ENCODE measurements at places on chromosomes 12 and 14. TPM values are rescaled to one million over a fixed set of nuclear protein-coding genes. Genes with fewer than 3 reads are reported as not detected.

DNA sequence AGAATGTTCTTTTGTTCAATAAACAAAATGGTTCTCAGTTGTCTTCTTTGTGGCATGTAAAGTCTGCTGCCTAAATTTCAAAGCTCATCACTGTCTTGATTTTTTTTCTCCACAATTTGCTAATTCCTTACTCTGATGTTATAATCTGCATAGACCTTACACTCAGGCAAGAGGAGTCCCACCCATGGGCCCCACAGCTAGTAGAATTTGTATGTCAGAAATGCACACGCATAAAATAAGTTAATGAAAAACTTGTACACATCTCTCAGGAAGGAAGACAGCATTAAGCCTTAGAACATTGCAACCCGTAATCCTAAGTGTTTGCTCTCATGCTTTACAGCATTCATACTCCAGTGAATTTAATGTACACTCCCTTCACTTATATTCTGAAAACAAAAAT is 280.8 kb downstream of the ATXN7L3B start:
- DNase-seq = no peak

- DNase-seq = no peak
These were observed 1022.0 kb upstream of the TMEM132C start for GRCh38 chr12:127245009-127245408.

DNA sequence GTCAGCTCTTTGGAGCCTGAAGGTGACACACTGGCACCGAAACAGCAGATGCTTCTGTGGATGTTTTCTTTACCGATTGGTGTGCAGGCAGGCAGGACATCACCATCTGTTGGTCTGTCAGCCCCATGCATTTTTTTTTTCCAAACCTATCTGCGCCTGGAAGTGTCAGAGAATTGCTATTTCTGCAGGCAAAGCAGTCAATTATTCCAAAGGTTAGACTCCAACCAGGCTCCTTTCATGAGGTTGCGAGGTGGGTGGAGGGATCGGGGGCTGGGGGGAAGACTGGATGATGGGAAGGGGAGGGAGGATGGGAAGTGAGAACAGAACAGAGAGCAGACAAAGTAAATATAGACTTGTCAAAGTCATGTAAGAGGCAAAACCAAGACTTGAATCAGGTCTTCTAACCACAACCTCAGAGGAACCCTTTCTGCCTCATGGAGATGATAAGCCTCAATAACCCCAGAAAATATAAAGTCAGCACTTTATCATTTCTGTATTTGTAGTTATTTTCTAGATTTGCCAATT is 117.7 kb downstream of the OTOGL start:
- no peak for DNase-seq

DNA sequence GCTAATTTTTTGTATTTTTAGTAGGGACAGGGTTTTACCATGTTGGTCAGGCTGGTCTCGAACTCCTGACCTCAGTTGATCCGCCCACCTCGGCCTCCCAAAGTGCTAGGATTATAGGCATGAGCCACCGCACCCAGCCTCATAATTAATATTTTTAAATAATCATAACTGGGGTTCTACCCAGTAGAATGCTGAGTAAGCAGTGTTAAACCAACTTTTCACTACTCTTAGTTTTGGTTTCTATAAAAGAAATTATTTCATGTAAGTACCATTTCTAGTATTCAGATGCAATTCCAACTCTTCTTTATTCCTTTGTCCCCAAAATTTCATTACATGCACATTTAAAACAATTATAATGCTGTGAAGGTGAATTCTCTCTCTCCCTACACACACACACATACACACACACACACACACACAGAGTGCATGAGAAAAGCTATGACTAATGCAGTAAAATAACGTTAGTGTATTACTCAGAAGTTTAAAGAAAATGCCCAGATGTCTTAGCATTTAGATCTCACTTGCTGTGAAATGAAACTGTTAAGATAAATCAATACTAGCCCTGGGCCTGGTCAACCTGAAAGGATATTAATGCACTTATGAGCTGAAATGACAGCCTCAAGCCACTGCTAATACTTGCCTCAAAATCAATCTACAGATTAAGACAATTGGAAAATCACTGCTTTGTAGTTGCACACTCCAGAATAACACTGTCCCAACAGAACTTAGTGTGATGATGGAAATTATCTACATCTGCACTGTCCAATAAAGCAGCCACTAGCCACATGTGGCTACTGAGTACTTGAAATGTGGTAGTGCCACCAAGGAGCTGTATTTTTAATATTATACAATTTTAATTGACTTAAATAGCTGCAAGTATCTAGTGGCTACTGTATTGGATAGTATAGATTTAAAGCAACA is 36.0 kb downstream of the PTPN21 start:
- DNase-seq = no peak

- no peak for DNase-seq
These were observed 16.3 kb upstream of the BDKRB1 start for GRCh38 chr14:96239711-96240141.

GRCh38 chr12:50672158-50672557 is 91.7 kb upstream of the ATF1 start:
- DNase-seq = no peak

DNA sequence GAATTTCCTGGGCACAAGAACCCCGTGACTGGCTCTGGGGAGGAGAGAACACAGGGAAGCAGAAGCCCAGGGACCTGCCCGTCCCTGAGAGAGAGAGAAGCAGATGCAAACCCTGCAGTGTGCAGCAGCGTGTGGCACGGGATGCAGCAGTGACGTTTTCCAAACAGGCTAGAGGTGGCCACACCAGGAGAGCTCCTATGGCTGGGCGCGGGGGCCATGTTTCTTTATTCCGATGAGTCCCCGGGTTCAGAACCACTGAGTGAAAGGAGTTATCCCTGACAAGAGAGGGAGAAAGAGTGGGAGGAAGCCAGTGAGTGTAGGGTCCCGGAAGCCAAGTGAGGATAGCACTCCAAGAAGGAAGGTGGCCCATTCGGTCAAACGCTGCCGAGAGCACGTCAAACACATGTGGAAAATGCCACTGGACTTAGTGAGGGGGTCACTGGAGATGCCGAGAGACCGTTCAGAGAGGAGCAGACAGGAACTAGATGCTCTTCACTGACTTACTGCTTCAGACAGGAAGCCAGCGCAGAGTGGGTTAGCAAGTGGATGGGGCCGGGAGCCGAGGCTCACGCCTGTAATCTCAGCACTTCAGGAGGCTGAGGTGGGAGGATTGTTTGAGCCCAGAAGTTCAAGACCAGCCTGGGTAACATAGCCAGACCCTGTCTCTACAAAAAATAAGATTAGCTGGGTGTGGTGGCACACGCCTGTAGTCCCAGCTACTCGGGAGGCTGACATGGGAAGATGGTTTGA is 123.0 kb downstream of the BCL11B start:
- DNase-seq = no peak

GRCh38 chr12:92096346-92097136 is 49.1 kb downstream of the BTG1 start:
- DNase-seq = no peak

Gene TAS2R50
- 1.0 TPM for total RNA-seq

Gene ARHGEF25
- 2.3 TPM for total RNA-seq

Gene KCNA1
- not detected for total RNA-seq

Measured in activated T-helper 2 cell treated with anti-CD3 and anti-CD28 coated beads, Interferon-gamma antibody, Interleukin-2, Interleukin-4, amounts not matched to agents 10 μg/mL and 5 μg/mL and 100 μg/mL, durations not matched to agents 14 hours and 24 hours and 36 hours (primary cell).